ENCODE measurements at places on chromosomes 6 and 20. TPM values are rescaled to one million over a fixed set of nuclear protein-coding genes. Genes with fewer than 3 reads are reported as not detected.

DNA sequence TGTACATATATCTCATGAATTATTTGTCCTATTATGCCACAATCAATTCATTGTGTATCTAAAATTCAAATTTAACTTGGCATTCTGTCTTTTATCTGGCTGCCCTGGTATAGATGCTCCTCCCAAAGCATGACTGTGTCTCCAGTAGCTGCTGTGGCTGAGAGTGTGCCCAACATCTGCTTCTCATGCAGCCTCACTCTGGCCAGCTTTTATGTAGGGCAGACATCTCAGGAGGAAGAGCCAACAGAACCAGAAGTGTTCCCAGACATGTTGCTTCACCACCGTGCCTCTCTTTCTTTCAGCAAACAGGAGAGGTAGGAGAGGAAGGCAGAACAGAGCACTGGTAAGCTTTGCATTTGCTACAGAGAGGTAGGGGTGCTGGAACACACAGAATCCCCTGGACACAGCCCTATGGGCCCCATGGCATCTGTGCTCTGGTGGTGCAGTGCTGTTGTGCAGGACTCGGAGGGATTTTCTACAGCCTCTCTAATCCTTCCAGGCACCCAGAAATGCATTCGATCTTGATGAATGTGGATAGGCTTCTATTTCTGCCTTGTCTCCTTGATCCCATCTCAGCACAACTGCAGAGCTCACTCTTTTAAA lies 637.1 kb downstream of the UTRN start:
- H3K27ac ChIP-seq: no peak overlapping the region
- H3K27me3 ChIP-seq: no peaks in the 10 kb centered on the region
- H3K4me1 ChIP-seq: no peaks in the 10 kb centered on the region
- DNase-seq: no peak
- no peak overlapping the region for H3K4me3 ChIP-seq

DNA sequence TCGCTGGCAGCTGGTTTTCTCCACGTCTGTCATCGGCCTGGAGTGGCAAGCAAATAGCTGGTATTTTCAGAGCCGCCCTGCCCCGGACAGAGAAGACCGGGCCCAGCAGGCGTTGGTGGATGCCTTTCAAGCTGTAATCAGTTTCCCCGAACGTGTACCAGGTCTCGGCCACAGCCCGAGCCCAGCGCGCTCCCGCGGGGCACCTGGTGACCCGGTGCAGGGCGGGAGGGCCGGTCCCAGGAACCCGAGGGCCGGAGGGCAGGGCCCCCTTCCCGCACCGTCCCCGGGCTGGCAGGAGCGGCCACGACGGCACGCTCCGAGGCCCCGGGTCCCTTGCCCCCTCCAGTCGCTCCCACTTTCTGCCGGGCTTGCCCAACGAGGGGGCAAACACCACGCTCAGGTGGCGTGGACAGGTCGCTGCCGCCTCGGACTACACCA lies 348 bp upstream of the PYGB start:
- DNase-seq: peak; percentile 31
- H3K36me3 ChIP-seq: peaks cover 1% of the 10 kb centered on the region
- peaks cover 7% of the 10 kb centered on the region for H3K27me3 ChIP-seq
- peak overlapping the region; percentile 91 for H3K4me3 ChIP-seq
- H3K27ac ChIP-seq: no peak overlapping the region
- H3K4me1 ChIP-seq: peaks cover 51% of the 10 kb centered on the region

- peaks cover 6% of the 10 kb centered on the region for H3K27me3 ChIP-seq
- H3K4me1 ChIP-seq: no peaks in the 10 kb centered on the region
- DNase-seq: no peak
- H3K27ac ChIP-seq: no peak overlapping the region
These were observed 282.7 kb downstream of the TBC1D7 start for GRCh38 chr6:13045676-13046075.

DNA sequence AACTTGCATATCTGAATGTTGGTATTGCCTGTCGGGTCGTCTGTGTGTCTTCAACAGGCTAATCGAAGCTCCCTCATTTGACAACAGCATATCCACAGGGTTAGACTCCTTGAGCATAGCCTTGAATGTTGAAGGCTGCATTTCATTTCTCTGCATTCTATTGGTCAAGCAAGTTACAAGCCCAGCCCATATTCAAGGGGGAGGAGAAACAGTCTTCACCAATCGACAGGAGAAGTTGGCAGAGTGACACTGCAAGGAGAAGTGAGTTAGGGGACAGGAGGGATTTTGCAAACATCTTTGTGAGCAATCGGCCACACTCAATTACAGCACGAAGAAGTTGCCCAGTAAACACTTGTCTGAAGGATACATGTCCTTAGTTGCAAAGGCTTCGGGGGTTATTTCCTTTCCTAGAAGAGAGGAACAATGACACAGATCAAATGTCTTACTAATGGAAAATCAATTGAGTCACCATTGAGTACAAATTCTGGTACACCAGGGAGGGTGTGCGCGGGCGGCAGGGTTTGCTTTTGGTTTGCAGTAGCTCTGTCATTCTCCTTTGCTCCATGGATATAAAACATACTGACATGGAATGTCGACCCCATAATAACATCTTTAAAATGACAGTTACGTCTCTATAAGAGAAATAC lies 60.6 kb upstream of the NT5E start:
- no peak overlapping the region for H3K4me3 ChIP-seq
- no peaks in the 10 kb centered on the region for H3K36me3 ChIP-seq
- DNase-seq: peak; percentile 14
- peaks cover 3% of the 10 kb centered on the region for H3K27me3 ChIP-seq
- H3K27ac ChIP-seq: no peak overlapping the region

DNA sequence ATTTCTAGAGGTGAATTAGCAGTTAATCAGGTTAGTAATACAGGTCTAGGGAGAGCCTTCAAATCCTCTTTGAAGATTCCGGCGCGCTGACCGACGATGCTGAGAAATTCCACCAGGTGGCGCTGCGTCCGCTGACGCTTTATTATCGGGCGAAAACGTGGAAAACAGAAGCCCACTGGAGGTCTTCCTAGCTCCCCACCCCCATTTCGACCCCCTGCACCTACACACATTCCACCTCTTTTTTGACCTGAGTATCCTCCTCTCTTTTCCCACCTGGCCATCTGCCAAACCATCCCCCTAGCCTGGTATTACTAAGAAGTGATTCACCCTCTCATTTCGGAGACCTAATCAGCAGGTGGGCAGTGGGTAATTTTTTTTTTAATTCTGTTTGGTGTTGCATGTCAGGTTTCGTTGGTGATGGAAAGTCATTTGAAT lies 65.4 kb upstream of the RIN2 start:
- no peak overlapping the region for H3K4me3 ChIP-seq
- peaks cover 2% of the 10 kb centered on the region for H3K4me1 ChIP-seq
- no peak overlapping the region for H3K27ac ChIP-seq

Gene CST5
- not detected for total RNA-seq

Gene TRIM40
- not detected for total RNA-seq
